ENCODE measurements at places on chromosomes 2 and 18. TPM values are rescaled to one million over a fixed set of nuclear protein-coding genes. Genes with fewer than 3 reads are reported as not detected.

Gene BOD1L2
- total RNA-seq: not detected

Gene CYTIP
- total RNA-seq: 0.38 TPM

Gene ALPG
- not detected for total RNA-seq

Gene SMYD1
- not detected for total RNA-seq

Gene SLC4A5
- under 0.01 TPM for total RNA-seq

Gene STRN
- 9.6 TPM for total RNA-seq

Gene KCTD1
- total RNA-seq: 23.2 TPM

Gene NEU2
- not detected for total RNA-seq

Gene SKA1
- total RNA-seq: 35.8 TPM

Gene NETO1
- total RNA-seq: 15.0 TPM

Gene BCS1L
- 36.7 TPM for total RNA-seq

Gene AFTPH
- total RNA-seq: 9.0 TPM

Gene CRACDL
- 5.7 TPM for total RNA-seq

Gene UGT1A4
- not detected for total RNA-seq

Gene TBR1
- total RNA-seq: not detected

Gene SCN7A
- 0.51 TPM for total RNA-seq

Measured in mesangial cell (primary cell).